ENCODE measurements at places on chromosomes 11 and 22.

DNA sequence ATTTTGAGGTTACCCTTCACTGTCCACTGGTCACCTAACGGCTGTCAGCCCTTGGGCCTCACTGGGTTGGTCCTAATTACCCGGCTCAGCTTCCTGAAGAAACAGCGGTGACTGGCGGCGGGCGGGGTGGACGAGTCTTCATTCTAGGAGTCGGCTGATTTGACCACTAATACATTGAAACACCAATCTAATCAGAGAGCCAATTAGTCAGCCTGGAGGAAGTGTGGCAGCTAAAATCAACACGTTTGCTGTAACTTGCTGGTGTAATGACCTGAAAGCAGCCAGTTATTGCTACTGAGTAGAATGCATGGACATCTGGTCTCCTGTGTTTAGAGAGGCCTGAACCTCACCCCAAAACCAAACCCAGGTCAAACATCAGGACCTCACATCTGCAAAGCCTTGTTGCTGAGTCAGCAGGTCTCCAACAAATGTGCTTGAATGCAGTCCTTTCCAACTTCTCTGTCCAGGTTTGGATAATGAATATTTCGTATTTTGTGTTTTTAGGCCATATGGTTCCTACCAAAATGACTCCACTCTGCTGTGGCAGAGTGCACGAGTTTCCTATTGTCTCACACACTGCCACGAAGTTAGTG is 496.4 kb downstream of the BRD1 start:
- DNase-seq, result no peak

GRCh38 chr11:74121804-74122203 is 49.0 kb downstream of the C2CD3 start:
- no peak for DNase-seq

GRCh38 chr11:12556788-12557384 is 117.3 kb upstream of the TEAD1 start:
- peak; percentile 65 for DNase-seq

GRCh38 chr22:47994601-47995263 is 1232.3 kb downstream of the TBC1D22A start:
- DNase-seq, result no peak

- peak; percentile 48 for DNase-seq
These were observed 183.8 kb downstream of the SWAP70 start for GRCh38 chr11:9847636-9848035.

GRCh38 chr11:123740787-123741158 is 687 bp downstream of the ZNF202 start:
- DNase-seq, result peak; percentile 8

DNA sequence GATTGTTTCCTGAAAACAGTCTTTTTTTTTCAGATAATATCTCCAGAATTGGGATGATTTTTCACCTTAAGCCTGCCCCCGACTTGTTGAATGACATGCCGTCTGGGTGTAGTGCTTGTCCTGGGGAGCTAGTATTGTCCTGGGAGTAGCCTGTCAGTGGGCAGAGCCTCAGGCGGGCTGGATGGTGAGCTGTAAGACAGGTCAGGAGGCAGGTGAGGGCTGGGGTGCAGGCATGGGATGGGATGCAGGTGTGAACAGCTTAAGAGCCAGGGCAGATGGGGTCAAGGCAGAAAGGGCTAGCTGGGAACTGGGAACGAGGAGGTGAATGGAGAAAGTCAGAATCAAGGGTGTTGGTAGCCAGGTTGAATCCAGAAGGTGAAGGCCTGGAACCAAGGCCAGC is 200.2 kb downstream of the CSNK2A3 start:
- DNase-seq, result no peak

- peak; percentile 56 for DNase-seq
These were observed 9.9 kb downstream of the PCSK7 start for GRCh38 chr11:117221775-117222517.

DNA sequence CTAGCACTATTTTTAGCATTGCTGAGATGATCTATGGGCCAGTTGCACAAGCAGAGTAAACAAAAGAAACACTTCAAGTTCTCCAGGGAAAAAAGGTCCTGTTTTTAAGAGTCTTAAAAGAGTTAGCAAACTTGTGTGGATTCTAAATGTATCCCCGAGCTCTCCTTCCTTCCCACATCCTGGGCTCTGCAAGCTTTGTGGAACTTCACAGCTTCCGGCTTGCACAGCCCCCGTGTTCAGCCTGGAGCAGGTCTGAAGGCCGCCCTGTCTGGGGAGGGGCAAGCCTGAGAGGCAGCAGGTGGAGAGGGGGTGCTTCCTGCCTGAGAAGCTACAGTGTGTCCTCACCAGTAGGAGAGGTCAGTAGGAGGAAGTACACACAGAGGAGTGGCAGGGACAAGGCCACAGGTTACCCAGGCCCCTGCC is 35.1 kb upstream of the SUSD2 start:
- peak; percentile 78 for DNase-seq

DNA sequence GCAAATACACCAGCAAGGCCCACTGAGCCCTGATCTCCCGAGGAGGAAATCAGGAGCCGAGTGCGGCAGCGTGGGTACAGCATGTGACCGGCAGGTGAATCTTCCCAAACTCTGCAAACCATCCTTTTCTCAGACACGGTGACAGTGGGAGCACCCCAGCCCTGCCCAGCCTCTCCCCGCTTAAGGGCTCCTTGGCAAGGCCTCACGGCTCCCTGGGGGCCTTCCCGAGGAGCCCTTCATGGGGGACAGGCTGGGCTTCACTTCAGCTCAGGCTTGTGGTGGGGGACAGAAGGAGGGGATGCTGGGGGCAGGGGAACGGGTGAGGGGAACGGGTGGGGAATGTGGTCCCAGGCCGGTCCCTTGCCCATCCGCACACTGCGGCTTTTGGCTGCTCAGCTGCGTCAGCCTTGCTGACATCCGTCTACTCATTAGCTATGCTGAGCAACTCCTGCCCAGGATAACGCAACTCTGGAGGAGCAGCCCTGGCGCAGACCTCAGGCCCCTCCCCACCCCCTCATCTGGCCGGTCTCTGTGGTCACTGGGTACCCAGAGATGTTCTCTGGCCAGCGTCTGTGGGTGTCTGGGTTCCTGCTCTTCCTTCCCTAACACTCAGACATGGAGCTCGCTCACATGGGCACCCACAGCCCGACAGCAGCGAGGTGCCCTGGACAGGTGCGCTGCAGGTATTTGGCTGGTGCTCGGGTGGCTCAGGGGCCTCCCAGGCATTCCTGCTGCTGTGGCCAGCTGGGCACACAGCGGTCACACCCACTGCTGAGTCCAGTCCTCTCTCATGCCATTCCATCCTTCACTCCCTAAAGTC is 22.0 kb upstream of the TTLL12 start:
- DNase-seq, result no peak

DNA sequence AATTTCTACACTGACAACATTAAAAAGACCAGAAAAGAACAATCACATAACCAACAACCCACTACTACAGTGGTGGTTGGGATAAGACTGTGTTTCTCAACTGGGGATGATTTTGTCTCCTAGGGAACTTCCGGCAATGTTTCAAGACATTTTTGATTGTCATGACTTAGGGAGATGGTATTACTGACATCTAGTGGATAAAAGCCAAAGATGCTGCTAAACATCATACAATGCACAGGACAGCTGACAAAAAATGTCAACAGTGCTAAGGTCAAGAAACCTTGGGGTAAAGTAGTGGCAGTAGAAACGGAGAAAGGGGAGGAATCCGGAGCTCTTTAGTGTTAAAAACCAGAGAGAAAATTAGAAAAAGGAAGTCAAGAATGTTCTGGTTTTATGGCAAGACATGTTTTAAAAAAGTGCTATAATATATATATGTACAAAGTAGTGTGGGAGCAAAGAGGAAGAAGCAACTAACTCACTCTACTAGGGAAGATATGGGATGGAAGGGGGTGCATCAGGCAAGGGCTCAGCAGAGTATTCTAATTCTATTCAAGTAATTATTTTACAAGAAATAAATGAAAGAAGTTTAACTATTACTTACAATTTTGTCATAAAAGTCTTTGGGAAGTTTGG is 37.2 kb downstream of the CKAP5 start:
- peak; percentile 79 for DNase-seq

GRCh38 chr11:45395947-45396346 is 109.8 kb upstream of the SYT13 start:
- DNase-seq, result no peak
